Gastroesophageal sphincter (tissue), 4 donors: ENCODE measurements at places on chromosomes 16 and 17. TPM values are rescaled to one million over a fixed set of nuclear protein-coding genes. Genes with fewer than 3 reads are reported as not detected.

METTL16 gene
- total RNA-seq, result 61.3 TPM

CSH1 gene
- total RNA-seq, result not detected

KRTAP1-5 gene
- not detected for total RNA-seq

TP53TG3F gene
- not detected for total RNA-seq

ADGRG3 gene
- total RNA-seq, result 0.31 TPM

CIITA gene
- 9.7 TPM for total RNA-seq

CSH2 gene
- total RNA-seq, result not detected

SLC6A2 gene
- 2.0 TPM for total RNA-seq
